ENCODE measurements at places on chromosomes 7 and 10.

DNA sequence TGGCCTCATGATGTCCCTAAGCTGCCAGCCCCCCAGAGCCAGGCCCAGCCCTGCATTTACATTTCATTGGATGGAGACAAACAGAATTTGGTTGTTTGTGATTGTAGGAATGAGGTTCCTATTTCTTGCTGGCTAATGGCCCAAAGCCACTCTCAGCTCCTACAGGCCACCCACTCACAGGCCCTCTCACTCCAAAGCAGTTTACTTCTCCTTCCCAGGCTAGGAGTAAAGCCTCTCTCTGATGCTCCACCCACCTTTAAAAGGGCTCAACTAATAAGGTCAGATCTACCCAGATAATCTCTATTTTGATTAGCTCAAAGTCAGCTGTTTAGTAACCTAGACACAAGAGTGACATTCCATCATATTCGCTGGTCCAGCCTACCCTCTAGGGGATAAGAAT lies 11.2 kb upstream of the CUZD1 start:
- DNase-seq = no peak

GRCh38 chr7:6252341-6252746 lies 20.1 kb downstream of the CYTH3 start:
- DNase-seq = no peak

- DNase-seq = no peak
These were observed 86.5 kb upstream of the NPVF start for GRCh38 chr7:25314731-25315267.

DNA sequence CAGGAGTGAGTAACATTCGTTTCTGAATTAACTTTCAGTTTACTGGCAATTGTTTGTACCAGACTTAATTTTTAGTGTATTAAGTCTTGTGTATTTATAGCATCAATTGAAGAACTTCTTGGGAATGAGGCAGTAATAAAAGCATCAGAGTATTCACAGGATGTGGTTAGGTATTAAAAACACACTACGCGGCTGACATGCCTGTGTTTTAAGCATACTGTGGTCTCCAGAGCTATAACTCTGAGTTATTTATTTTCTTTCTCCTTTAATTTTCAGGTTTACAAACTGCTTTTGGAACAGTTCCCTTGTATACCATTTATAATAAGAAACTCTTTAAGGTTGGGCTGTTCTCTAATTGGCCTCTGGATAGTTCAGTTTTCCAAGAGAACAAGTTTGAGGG lies 626.1 kb upstream of the NRG3 start:
- DNase-seq = no peak

GRCh38 chr10:21166557-21167287 lies 269.6 kb upstream of the NEBL start:
- DNase-seq = no peak

- DNase-seq = no peak
These were observed 450.7 kb downstream of the HTR7 start for GRCh38 chr10:90407131-90407530.

- DNase-seq = peak; percentile 3
These were observed 625 bp downstream of the IPMK start for GRCh38 chr10:58266826-58267712.

DNA sequence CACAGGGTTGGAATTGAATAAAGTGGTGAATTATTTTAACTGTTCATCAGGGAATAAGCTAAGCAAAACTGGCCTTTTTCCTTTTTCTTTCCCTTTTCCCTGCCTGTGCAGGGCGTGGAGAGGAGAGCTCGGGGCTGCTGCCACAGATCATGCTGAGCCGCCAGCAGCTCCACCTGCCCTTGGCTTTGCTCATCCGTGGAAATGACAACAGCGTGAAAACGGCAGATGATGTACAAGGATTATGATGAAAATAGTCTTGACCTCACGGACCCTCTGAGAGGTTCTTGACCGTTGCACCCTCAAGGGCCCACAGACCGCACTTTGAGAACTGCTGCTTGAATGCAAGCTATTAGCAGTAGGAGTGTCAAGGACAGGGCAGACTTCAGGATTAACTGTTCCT lies 10.6 kb downstream of the PPP2R2D start:
- no peak for DNase-seq

DNA sequence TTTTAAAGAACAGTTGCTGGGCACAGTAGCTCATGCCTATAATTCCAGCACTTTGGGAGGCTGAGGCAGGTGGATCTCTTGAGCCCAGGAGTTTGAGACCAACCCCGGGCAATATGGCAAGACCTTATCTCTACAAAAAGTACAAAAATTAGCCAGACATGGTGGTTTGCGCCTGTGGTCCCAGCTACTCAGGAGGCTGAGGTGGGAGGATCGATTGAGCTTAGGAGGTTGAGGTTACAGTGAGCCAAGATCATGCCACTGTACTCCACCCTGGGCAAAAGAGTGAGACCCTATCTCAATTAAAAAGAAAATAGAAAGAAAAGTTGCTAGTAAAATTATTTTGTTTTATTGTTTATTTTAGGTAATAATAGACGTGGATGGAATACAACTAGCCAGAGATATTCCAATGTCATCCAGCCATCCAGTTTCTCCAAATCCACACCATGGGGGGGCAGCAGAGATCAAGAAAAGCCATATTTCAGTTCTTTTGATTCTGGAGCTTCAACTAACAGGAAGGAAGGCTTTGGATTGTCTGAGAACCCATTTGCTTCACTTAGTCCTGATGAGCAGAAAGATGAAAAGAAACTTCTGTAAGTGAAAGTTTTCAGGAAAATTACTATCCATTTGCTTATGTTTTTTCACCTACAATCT lies 3.0 kb downstream of the NUP42 start:
- DNase-seq = no peak

GRCh38 chr10:6891924-6892323 lies 311.8 kb upstream of the PRKCQ start:
- DNase-seq = no peak

GRCh38 chr7:82183634-82184033 lies 259.9 kb downstream of the CACNA2D1 start:
- DNase-seq = no peak

GRCh38 chr7:36904101-36904500 lies 179.8 kb upstream of the AOAH start:
- no peak for DNase-seq

GRCh38 chr7:51569176-51569575 lies 252.6 kb upstream of the COBL start:
- no peak for DNase-seq

GRCh38 chr10:124849111-124849773 lies 47.6 kb downstream of the ABRAXAS2 start:
- no peak for DNase-seq

GRCh38 chr10:130500261-130501000 lies 364.2 kb downstream of the GLRX3 start:
- no peak for DNase-seq

GRCh38 chr10:110149259-110149658 lies 58.1 kb upstream of the MXI1 start:
- DNase-seq = no peak

DNA sequence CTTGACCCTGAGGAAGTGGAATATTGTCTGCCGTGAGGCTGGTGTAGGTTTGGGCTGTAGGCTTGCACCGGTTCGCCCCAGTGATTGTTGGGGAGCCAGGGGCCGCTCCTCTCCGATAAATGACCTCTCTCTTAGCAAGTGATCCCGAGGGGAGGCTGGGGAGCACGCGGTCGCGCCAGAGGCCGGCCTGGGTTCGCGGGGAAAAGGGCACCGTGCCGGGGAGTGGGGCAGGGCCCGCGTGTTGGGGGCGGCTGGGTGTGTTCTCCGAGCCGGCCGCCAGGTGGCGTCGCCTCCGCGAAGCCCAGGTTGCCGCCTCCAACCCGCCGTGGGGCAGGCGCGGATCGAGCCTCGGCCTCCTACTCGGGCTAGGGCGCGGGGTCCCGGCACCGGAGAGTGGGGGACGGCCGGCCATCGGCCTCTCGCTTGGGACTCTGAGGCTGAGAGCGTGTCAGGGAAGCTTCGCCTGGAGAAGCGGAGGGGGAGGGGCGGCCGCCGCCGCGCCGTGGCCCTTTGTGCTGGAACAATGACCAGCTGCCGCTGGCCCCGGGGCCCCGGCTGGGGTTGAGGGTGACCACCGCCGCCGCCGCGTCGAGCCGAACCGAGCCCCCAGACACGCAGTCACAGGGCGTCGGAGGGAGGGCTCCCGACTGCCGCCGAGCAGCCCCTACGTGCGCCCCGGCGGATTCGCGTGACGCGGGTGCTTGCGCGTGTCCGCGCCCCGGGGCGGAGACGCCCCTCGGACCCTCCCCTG lies 442 bp upstream of the LZTS2 start:
- peak; percentile 50 for DNase-seq

DNA sequence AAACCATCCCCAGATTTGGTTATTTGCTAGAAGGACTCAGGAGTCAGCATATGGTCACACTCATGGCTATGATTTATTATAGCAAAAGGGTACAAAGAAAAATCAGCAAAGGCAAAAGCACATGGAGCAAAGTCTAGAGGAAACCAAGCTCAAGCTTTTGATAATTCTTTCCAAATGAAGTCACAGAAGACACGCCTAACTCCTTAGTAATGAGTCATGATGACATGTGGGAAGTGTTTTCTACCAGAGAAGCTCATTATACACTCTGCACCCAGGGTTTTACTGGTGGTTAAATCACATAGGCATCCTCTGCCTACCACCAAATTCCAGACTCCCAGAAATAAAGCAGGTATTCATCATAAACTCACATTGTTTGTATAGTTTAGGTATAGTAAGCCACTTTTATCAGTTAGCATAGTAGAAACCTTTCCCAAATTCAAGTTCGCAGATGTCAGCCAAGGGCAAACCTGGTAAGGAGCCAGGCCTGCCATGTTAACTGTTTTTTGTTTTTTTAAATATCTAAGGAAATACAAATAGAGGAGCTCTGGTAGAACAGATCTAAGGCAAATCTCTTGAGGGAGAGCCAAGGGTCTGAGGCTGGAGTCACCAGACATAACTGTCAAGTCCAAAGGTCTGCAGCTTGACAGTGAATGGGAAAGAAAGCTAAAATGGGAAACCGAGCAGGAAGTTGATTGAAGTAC lies 15.4 kb upstream of the HIBADH start:
- no peak for DNase-seq

DNA sequence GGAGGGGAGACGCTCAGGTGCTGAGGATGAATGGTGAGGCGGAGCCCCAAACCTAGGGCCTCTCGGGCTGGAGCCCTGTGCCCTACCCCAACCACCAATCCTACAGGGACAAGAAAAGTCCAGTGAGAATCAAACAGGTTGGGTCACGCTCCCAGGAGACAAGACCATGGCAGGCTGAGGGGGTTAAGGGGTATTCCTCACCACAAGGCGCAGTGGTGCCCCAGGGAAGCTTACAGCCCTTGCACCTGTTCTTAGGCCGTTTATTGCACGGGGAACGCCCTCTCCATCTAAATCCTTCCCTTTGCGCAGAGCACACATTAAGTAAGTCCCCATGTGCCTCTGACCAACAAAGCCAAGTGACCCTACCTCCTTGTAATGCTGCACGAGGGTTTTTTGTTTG lies 3.5 kb downstream of the FZD9 start:
- DNase-seq = no peak

DNA sequence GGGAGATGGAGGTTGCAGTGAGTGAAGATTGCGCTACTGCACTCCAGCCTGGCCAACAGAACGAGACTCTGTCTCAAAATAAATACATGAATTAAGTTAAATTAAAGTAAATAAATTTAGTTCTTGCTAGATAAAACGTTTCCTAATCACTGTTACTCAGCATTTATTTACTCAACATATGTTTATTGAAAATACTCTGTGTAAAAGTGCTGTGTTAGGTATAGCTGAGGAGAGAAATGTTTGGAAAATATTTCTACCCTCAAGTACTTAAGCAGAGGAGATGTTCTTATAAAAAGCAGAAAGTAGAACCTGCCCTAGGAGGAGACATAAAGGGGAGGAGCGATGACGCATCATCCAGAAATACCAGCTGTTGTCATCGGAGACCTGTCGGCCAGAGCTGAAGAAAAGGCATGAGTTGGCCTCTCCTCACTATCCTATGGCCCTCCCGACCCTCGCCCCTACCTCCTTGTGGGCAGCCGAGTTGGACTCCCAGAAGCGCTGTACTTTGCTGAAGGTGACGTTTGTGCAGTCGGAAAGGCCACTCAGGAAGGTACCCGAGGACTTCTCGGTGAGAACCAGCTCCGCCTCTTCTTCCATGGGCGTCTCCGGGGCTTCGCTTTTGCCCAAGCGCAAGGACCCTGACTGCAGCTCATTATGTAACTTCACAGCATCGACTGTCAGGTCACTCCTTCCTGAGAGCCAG lies 1.1 kb downstream of the RRP12 start:
- no peak for DNase-seq

- DNase-seq = no peak
These were observed 1.2 kb upstream of the LZTS2 start for GRCh38 chr10:100998183-100998990.

- DNase-seq = no peak
These were observed 89.1 kb upstream of the SMNDC1 start for GRCh38 chr10:110393866-110394265.
